Caco-2 (cell line): ENCODE measurements at places on chromosomes 1 and 21. TPM values are rescaled to one million over a fixed set of nuclear protein-coding genes. Genes with fewer than 3 reads are reported as not detected.

Gene OR2T2
- not detected in 2 replicates for total RNA-seq

Gene PDZK1IP1
- 3.8 and 6.1 TPM in 2 replicates for total RNA-seq

Gene CA14
- not detected in 2 replicates for total RNA-seq

Gene KRTAP11-1
- total RNA-seq: not detected in 2 replicates

Gene CFHR3
- not detected in 2 replicates for total RNA-seq

Gene C8A
- total RNA-seq: not detected in 2 replicates

Gene NUP210L
- 0.07 and 0.19 TPM in 2 replicates for total RNA-seq

Gene CELSR2
- total RNA-seq: 7.0 and 8.3 TPM in 2 replicates

Gene HCN3
- 8.0 and 8.8 TPM in 2 replicates for total RNA-seq

Gene CFAP141
- total RNA-seq: not detected in 2 replicates

Gene S100A7
- total RNA-seq: not detected in 2 replicates

Gene S100A3
- total RNA-seq: 0.61 and 0.84 TPM in 2 replicates

Gene TFF3
- 65.8 and 119 TPM in 2 replicates for total RNA-seq

Gene SSX2IP
- 12.7 and 15.3 TPM in 2 replicates for total RNA-seq

Gene GJA5
- 0.51 and 0.75 TPM in 2 replicates for total RNA-seq

Gene GRIK3
- not detected in 2 replicates for total RNA-seq

Gene TEX38
- total RNA-seq: not detected in 2 replicates

Gene SH2D5
- 2.8 and 3.5 TPM in 2 replicates for total RNA-seq

Gene AHCYL1
- total RNA-seq: 62.6 and 64.2 TPM in 2 replicates

Gene OR2T35
- not detected in 2 replicates for total RNA-seq

Gene ST6GALNAC3
- 16.0 and 17.5 TPM in 2 replicates for total RNA-seq

Gene TNFAIP8L2
- not detected in 2 replicates for total RNA-seq

Gene RNU1-3
- 1,622 and 1,638 TPM in 2 replicates for total RNA-seq

Gene TMEM269
- total RNA-seq: 0.58 and 0.68 TPM in 2 replicates

Gene ADAMTS1
- total RNA-seq: not detected in 2 replicates

Gene NTMT2
- total RNA-seq: not detected in 2 replicates
